Cortex of kidney (tissue), 1 donor: ENCODE measurements at places on chromosomes 12 and 14.

GRCh38 chr14:71133296-71133695 lies 226.0 kb downstream of the PCNX1 start:
- DNase-seq = no peak

GRCh38 chr14:82740547-82740946 lies 1206.9 kb upstream of the SEL1L start:
- no peak for DNase-seq

DNA sequence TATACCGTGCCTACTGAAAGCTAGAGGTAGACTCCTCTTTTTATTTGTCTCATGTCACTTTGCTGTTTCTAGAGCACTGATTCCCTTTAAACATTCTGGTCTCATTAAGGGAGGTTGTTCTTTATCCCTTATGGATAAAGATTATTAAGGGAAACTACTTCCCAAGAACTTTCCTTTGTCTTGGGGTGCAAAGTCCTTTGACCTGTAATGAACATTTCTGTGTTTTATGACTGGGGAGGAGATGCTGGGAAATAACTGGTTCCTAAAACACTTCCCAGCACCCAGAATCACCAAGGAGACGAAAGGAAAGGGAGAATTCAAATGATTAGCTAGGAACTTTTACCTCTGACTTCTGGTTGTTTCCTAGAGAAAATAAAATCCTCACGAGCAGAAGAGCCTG lies 63.2 kb upstream of the ACTN1 start:
- DNase-seq = no peak

DNA sequence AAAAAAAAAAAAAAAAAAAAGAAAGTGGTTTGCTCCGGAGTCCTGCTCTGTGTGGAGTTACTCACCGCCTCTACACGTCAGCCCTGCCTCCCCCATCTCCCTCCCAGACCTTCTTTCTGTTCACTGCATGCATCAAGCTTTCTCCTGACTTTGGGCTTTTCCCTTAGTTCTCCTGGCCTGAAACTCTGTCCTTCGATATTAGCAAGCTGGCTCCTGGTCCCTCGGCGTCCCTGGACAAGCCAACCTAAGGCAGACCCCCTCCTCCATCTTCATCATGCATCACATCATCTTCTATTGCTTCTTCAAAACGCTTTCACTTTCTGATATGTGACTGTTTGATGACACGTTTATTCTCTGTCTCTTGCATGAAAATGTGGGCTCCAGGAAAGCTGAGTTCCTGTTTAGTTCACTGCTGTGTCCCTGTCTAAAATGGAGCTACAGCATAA lies 40.6 kb downstream of the SLC15A4 start:
- DNase-seq = no peak

DNA sequence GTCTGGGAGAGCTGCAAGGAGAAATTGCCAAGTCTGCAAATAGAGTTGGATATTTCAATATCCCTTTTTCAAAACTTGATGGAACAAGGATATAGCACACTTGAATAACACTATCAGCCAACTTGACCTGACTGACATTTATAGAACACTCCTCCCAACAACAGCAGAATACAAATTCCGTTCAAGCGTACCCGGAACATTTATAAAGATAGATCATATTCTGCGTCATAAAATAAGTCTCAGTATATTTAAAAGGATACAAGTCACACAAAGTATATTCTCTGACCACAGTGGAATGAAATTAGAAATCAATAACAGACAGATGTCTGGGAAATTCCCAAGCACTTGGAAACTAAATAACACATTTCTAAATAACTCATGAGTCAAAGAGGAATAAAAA lies 29.0 kb upstream of the MEG3 start:
- DNase-seq = no peak
